ENCODE measurements at places on chromosomes 4 and X.

DNA sequence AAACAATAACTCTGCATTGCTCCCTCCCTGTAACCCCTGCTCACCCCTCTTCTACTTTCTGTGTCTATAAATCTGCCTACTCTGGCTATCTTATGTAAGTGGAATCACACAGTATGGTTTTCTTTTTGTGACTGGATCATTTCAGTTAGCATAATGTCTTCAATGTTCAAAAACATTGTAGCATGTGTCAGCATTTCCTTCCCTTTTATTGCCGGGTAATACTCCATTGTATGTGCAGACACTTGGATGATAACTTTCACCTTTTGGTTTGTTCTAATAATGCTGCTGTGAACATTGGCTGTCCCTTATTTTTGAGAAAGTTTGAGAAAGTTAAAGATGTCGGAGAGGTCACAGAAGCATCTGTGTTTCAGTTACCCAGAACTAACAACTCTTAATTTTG lies 60.6 kb upstream of the TLR2 start:
- no peak for DNase-seq

- no peak for DNase-seq
These were observed 355.5 kb downstream of the KCNIP4 start for GRCh38 chr4:21592970-21593670.

DNA sequence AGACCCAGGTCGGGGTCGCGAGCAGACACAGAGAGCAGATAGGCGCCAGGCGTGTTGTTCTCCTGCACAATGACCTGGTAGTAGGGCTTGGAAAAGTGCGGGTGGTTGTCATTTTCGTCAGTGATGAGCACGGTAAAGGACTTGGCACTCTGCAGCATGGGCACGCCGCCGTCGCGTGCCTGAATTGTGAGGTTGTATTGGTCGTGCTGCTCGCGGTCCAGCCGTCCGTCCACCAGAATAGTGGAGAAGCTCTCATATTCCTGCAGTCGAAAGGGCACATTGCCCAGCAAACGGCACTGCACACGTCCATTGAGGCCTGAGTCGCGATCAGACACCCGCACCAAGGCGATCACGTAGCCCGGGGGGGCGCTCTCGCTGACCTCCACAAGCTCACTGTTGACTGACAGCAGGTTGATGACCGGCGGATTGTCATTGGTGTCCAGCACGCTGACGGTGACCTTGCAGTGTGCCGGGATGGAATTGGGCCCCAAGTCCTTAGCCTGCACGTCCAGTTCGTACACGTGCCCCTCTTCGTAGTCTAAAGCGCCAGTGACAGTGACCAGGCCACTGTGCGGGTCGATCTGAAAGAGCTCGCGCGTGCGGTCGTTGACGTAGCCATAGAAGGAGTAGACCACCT lies 2.8 kb downstream of the PCDH19 start:
- DNase-seq, result no peak

DNA sequence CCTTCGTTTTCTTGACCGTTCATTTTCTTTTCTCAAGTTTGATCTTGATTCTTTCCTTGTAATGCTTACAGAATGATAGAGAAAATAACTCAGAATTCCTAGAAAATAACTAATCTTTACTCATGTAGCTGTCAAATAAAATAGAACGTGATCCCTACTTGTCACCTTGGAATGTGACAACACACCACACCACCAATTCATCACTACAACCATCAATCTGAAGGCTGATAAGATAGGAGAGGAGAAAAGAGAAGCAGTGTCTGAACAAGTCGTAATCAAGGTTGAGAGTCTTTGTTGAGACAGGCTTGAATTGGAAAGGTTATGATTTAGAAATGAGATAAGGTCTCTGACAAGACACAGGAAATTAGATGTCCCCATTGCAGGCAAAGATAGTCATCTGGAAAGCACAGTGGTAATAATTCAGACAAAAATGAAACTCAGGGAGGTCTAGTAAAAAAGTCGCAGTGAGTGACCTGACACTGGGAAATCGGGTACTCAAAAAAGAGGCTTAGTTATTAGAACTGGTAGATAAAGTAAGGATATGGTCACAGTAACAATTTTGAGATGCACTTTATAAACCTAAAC lies 456.2 kb downstream of the FAT4 start:
- DNase-seq, result no peak

DNA sequence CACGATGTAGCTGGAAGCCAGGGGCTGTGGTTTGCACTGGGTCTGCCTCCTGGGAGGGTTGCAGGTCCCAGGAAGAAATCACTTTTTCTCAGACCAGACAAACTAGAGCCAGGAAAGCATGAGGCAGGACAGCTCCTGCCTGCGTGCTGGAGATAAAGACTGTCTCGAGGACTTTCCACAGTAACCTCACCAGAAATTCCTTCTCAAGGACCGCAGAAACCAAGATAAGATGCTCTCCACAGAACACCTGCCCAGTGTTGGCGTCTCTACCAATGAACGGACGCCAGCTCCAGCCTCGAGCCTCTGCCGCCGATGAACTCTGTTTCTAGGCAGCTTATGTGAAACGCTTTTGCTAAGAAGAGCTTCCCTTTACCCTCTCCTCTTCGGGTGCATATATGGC lies 76.9 kb upstream of the AFAP1 start:
- no peak for DNase-seq
